ENCODE measurements at places on chromosomes 1 and 21.

- DNase-seq = no peak
Measured at GRCh38 chr1:3711780-3712451, 40.3 kb upstream of the CCDC27 start.

DNA sequence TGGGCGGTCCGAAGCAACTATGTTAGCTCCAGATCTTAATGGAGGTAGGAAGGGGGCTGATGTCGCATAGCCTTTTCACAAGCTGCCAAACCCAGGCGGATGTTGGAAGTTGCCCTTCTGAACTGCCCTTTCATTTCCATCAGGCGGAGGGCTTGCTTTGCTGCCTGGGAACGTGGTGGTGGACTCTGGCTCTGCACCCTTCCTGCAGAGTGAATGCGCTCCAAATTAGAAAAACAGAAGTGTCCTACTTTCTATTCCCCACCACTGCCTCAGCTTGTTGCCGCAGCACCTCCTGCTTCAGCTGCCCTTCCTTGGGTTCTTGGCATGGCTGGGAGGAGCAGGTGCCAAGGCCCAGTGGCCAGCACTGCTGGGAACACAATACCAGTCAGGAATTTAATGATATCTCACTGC is 60.6 kb downstream of the AK4 start:
- peak; percentile 12 for DNase-seq

- no peak for DNase-seq
Measured at GRCh38 chr1:104121271-104121670, 371.6 kb downstream of the AMY1C start.

- DNase-seq = no peak
Measured at GRCh38 chr1:223704921-223705878, 7.1 kb upstream of the CAPN2 start.

DNA sequence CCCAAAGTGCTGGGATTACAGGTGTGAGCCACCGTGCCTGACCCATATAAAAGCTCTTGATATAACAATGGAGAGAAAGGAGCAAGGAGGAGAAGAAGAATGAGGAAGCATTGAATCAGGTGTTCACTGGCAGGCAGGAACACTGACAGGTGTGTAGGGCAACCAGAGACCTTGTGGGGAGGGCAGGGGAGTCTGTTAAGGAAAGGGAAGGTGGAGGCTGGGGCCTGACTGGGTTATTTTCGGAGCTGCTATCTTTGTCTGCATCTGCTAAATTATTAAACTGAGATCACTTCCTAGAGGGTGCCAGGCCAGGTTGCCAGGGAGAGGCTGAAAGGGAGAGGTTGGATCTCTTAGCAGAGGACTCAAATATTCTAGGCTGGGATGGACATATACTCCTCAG is 6.8 kb upstream of the TRNP1 start:
- no peak for DNase-seq

- no peak for DNase-seq
Measured at GRCh38 chr1:228463559-228464455, 23.4 kb upstream of the RNF187 start.

DNA sequence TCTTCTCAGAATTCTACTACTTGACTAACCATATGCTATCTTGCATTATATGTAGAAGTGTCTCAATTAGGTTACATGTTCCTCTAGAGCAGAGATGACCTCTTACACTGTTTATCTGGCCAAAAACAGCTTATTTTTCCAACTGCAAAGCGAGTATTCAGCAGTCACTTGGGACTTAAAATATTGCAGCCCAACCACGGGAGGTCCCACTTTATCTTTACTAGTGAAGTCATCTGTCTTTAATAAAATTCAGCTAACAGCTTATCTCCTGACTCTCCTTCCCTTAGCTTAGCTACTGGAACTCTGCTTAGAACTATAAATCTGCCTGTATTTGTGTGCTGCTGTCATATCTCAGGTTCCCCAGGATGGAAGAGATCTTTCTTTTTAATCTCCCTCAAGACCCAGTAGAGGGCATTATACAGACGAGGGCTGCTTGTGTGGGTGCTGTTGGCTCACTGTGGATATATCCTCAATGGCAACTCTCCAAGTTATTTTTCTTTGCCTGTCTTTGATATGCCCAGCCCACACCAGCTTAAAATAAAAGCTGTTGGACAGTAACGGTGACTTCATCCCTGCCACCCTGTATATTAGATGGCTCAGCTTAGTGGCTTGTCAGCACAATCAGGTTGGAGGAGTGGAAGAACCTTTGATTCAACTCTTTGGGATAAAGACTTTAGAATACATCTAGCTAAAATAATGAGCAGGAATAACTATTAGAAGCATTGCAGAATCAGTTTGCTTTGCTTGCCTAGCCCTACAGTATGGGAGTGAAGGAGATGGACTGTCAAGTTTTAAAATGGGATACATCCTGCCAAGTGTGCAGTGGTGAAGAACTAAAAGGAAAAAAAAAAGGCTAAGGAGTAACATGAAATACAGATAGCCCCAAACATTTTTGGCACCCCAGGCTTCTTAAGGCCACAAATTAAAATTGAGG is 9.6 kb downstream of the ENSA start:
- no peak for DNase-seq

DNA sequence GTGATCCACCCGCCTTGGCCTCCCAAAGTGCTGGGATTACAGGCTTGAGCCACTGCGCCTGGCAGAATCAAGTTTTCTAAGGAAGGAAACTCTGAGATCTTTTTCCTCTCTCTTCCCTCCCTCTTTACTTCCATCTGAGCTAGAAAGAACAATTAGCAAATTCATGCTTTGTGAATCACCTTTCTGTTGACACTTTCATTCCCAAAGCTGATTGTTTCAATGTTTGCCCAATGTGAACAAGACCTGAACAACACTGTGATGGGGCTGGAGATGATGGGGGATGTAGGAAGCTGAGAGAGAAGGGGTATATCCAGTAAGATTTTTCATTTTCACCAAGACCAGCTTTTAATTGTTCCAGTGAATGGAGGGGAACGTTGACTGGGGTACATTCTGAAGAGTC is 5.7 kb upstream of the TENT5B start:
- no peak for DNase-seq

GRCh38 chr1:176866011-176866714 is 298.3 kb downstream of the ASTN1 start:
- no peak for DNase-seq

DNA sequence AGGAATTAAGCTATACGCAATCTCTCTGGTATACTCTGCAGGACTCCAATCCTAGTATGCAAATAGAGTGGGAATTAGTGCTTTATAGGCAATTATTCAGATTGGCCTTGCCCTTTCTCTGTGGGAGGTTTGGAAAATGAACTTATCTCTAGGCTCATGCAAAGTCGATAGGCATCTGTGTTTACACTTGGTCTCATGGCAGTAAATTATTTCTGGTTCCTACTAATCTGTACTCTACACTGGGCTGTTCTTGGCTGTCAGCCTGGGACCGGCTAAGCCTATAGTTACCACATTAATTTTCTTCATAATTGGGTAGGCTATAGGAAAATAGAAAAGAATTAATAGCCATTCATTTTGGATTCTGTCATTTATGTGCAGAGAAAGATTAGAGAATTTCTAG is 544.6 kb downstream of the AMY1C start:
- DNase-seq = no peak

- DNase-seq = no peak
Measured at GRCh38 chr1:235974616-235975015, 90.3 kb downstream of the NID1 start.

GRCh38 chr1:77639056-77639455 is 43.4 kb downstream of the ZZZ3 start:
- DNase-seq = no peak

GRCh38 chr1:35873243-35873750 is 9.7 kb upstream of the AGO1 start:
- no peak for DNase-seq

GRCh38 chr1:81351864-81352263 is 448.9 kb upstream of the ADGRL2 start:
- DNase-seq = no peak

DNA sequence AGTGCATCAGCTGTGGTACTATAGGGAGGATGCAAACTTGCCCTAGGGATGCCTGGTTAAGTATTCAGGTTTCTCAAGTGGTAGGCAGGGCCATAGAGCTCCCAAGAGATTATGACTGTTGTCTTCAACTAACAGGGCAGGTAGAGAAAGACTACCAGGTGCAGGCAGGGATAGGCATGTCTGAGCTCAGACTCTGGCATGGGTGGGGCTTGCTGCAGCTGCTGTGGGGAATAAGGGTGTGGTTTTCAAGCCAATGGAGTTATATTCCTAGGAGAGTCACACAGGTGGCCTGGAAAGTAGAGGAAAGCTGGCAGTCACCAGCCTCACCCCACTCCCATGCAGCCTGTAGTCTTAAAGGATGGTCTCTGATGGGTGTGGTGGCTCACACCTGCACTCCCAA is 673.4 kb upstream of the ADGRL4 start:
- no peak for DNase-seq

- no peak for DNase-seq
Measured at GRCh38 chr1:241611063-241611462, 29.1 kb downstream of the CHML start.

DNA sequence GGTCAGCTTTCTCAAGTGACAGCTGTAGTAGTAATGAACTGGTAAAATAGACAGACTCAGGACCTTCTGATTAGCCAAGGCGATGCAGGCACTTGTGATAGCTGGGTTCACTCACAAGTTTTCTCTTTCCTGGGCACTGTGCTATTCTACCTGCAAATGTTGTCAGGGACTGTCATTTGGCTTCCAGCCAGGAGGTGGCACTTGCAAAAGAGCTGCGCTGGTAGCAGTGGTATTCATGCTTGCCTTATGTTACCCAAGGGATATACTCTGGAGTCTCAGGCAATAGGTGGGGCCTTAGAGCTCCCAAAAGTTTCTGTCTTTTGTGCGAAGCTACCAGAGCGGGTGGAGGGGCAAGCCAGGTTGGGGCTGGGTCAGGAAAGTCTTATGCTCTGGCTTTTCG is 23.5 kb downstream of the IFI44 start:
- DNase-seq = no peak

- no peak for DNase-seq
Measured at GRCh38 chr1:204314171-204314892, 45.4 kb downstream of the PLEKHA6 start.

DNA sequence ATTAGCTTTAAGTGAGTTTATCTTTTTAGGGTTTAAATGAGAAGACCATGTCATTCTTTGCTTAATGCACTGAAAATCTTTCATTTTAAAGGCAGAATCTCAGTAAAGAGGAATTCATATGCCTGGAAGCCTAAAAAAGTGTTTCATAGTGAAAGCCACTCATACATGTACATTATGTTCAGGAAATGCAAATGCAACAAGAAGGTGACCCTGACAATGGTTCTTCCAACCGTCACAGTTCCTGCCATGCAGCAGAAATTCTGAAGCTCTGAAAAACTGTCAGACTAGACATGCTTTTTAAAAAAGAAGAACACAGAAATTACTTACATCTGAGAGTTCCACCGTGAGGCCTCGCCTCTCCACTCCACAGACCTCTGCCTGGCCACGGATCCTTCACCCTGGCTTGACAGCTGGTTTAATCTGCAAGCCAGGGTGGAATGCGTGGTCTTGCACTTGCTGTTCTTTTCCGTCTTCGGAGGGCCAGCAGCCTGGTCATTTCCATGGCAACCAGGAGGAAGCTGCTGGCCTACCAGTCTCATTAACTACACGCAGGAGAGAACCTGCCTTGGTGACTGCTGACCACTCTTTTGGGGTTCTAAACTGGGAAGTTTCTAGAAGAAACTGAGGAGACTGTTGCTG is 41.8 kb upstream of the PAXBP1 start:
- no peak for DNase-seq

DNA sequence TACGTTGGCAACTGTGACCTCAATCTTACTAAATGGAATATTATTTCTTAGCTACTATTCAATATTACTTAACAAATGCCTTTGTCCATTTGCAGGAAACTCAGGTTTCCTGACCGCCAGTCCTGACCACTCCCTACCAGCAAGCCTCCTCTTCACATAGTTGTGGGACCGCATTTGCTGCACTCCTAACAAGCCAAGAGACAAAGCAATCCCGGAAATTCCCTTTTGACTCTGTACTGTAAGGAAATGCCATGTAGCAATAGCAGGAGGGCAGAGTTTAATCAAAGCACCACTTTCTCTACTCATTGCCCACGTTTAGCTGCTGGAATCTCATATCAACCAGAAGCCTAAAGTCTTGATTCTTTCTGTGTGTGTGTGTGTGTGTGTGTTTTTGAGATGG is 28.1 kb upstream of the ACBD6 start:
- no peak for DNase-seq

GRCh38 chr1:228378090-228378872 is 28.4 kb downstream of the TRIM11 start:
- DNase-seq = peak; percentile 16

DNA sequence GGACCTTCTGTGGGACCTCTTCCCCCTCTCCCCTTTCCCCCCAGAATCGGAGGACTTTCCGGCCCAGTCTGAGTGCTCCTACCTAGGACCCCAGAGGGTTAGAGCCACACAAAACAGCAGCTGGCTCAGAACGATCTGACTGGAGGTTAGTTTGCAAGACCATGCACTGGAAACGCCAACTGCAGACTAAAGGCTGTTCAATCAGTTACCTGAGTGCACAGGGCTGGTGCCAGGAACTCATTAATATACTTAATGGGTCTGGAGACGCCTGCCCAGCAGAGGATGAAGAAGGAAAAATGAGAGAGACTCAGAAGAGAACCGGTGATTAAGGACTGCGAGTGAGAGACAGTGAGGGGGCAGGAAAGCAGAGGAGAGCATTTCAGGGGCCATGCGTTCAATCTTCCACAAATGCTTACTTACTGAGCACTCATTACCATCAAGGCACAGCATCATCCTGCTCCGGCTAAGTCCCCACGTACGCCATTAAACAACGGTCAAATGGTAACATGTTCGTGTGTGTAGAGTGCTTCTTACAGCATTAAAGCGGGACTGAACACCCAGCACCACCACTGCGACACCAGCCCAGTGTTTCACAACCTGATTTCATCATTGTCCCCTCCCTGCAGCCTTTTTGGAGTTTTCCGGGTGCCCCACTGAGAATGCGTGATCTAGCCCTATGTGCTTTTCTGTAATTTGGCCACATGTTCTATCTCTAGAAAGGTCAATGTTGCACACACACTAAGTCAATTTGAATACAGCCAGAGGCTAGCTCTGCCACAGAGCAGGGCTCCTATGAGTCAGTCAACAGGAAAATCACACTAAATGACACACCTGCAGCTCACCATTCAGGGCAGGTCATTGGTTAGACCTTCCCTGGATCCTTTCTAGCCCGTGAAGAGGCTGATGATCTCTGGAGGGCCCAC is 7.6 kb downstream of the ENO1 start:
- DNase-seq = no peak

DNA sequence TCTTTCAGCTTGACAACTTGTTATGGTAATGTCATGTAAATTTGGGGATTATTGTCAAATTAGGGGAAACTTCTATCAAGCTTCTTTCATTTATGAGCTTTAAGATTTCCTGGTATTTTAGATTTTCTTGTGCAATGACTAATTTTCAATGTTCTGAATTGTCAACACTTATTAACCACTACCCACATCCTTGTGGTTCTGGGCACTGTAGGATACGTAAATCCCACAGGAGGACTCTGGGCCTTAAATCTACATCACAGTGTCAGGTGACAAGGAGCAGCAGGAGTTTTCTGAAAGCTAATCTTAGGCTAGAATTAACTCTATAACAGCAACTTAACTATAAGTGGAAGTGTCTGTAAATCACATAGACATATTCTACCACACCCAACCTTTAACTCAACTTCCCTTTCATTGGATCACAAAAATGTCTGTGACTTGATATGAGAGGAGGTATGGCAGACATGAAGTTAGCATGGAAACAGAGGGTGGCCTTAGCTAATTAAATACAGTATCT is 397.7 kb downstream of the HLX start:
- DNase-seq = no peak
